ENCODE measurements at places on chromosomes 3 and 15.

GRCh38 chr3:101762041-101762646 lies 16.9 kb upstream of the NXPE3 start:
- no peak for DNase-seq

DNA sequence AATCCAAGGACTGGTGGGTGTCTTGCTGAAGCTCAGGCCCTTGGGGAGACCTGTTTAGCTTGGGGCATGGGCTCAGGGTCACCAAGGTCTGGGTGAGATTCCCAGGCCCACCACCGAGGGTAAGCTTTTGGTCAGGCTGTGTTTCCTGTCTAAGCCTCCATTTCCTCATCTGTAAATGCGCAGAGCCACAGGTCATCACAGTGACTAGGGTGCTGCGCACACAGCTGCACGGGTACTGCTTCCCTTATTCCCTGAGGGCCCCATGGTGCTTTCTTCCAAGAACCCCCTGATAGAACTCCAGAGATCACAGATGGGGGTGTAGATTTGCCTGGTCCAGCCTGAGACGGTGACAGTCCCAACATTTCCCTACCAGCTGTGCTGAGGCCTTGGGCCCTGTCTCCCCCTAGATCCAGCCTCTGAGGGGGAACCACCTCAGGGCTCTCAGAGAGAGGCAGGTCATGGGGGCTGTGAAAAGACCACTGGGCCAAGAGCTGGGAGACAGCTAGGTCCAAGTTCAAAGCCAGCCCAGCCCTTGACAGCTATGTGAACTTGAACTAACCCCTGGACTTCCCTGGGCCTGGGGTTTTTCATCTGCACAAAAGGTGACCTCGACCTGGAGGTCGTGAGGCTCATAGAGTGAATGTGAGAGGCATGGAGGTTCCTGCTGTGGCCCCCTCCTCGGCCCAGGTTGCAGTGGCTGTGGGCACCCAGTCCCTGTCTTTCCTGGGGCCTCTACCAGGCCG lies 60.7 kb downstream of the SEMA3G start:
- no peak for DNase-seq

DNA sequence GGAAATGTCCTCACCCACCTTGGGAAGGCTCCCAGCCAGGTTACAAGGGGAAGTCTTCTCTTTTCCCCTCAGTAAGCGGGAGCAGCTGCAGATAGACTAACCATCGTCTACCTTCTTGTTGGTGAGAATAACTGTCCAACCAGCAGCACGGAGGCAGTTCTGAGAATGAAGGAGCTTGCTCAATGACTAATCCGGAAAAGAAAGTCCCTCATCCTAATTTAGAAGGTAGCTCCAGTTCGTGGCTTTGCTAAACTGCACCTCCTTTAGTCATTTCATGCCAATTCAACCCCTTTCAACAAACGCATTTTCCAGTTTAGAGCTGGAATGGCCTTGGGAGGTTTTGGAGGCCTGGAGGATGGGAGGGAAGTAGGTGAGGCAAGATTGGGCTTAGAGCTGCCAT lies 527.4 kb upstream of the PROK2 start:
- no peak for DNase-seq

GRCh38 chr15:45111390-45112142 lies 2.4 kb downstream of the DUOX2 start:
- no peak for DNase-seq

DNA sequence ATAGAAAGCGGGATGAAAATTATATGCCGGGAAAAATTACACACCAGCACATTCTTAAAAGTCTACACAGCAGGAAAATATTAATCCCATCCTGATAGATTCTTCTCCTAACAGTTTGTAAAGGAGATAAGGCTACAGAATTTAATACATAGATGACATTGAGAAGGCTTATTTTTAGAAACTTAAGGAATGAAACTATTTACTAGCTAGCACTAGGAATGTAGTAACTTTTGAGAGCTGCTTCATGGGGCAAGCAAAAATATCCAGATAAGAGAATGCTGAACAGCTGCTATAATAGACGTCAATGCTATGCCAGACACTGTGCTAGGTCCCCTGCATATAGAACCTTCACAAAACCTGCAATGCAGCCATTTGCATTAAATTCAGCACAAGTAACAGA lies 912.7 kb upstream of the NR2F2 start:
- DNase-seq = no peak

DNA sequence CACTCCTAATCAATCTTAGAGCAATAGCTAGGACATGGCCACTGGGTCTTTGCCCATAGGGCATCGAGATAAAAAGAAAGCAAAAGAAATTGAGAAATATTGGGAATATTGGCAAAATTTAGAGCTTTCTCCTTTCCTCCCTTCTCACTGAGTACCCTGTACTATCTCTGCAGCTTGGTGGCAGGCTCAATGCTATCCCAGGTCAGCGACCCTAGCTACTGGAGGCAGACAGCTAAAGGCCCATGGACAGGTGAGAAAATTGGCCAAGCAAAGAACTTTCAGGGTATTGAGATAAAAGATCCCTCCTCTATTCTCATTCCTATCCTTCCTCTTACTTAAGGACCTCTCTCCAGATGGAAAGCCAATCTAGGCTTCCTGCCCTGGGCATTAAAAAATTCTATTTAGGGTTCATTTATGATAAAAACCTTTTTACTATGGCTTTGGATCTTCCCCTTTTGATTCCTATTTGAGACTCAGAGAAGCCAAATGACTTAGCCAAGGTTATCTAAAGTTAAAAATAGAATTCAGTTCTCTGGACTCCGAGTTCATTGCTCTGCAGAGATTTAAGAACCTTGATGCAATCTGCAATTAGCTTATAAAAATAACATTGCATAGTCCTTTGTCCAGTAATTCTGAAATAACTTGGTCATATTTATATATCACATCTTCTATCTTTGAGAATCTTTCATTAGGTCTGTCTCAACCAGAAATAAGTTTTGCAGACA lies 75.4 kb downstream of the THRB start:
- DNase-seq = no peak

Measured in T-helper 9 cell (primary cell).